ENCODE measurements at places on chromosomes 3 and 15.

- no peak for DNase-seq
Observed at GRCh38 chr3:101998256-101998926, 149.1 kb downstream of the NFKBIZ start.

GRCh38 chr15:100929641-100930042, 10.5 kb downstream of the LRRK1 start:
- DNase-seq, result no peak

DNA sequence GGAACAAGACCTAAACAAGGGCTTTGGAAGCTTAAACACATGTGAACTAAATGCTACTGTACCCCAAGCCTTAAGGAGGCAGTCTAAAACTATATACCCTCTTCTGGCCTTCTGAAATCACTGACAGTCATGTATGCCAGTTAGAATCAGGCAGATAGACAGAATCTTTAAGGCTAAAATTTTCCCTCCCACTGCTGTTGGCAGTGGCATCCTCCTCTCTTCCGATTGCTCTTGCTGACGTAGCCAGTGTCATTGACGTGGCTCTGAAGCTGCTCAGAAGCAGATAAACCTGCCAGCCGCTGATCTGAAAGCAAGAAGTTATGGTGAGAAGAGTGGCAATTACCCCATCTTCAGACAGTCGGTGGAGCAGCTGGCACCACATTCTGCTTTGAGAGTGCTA, 3.3 kb downstream of the RYR3 start:
- no peak for DNase-seq

DNA sequence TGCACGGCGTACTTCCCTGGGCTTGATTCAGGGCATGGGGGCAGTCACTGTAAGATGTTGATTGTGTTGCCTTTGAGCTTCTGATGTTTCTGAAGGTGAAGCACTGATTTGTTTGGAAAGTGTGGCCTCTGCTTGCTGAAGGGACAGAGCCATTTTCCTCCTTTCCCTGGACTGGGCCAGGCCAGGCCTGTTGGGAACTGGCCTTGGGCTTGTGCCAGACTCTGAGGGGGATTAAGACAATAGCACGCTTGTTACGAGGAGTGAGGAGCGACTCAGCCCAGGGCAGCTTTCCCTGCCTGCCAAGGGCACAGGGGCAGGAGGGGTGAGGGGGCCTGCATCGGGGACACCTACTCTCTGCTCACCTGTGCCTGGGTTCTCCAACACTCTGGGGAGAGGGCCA, 42.9 kb downstream of the LINGO1 start:
- DNase-seq, result no peak

DNA sequence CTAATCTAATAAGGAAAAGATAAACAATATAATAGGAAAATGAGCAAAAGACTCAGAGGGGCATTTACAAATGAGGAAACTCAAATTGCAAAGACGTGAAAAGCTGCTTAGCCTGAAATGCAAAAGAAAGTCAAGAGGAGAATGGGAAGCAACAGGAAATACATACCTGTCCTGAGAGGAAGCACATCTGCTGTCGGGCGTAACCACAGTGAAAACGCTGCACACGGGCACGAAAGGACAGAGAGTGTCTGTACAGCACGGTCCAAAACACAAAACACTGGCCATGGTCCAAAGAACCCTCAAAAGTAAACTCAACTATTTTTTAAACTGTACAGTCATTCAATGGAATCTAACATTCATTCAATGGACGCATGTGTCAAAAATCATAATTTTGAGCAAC, 100.6 kb downstream of the CHSY1 start:
- DNase-seq, result no peak

GRCh38 chr15:89326316-89326715, 8.3 kb downstream of the POLG start:
- no peak for DNase-seq

DNA sequence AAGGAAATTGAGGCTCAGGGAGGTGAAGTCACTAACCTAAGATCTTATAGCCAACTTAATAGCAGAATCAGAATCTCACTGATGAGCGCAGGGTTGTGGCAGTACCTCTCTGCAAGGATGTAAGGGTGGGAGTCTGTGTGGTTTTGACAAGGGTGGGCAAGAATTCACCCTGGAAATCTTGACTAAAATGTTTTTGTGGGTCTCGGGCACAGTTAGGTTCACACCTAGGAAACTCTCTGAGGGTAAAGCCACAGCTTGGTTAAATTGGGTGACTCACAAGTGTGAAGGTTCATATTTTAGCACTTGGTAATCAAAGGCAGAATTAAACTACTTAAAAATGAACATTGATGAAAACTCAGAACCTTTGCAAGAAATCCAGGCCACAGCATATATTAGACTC, 178.2 kb upstream of the EOMES start:
- DNase-seq, result no peak

DNA sequence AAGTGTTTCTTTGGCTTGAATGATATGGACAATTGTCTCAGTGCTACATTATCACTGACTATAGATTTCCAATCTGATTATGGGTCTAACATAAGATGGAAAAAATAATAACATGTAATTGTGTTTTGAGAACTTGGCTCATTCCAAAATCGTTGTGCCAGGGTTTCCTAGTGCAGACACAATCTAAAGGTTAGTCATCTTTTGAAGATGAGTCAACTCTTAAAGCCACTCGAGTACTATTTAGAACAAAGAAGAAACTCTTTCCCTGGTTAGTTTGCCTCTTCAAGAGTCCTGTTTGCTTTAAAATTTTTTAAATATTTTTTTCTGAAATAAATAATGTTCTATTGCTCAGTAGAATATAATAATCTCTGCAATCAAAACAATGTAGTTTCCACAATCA, 301.0 kb downstream of the CADM2 start:
- no peak for DNase-seq

- no peak for DNase-seq
Observed at GRCh38 chr3:24485511-24485910, 9.1 kb downstream of the THRB start.

DNA sequence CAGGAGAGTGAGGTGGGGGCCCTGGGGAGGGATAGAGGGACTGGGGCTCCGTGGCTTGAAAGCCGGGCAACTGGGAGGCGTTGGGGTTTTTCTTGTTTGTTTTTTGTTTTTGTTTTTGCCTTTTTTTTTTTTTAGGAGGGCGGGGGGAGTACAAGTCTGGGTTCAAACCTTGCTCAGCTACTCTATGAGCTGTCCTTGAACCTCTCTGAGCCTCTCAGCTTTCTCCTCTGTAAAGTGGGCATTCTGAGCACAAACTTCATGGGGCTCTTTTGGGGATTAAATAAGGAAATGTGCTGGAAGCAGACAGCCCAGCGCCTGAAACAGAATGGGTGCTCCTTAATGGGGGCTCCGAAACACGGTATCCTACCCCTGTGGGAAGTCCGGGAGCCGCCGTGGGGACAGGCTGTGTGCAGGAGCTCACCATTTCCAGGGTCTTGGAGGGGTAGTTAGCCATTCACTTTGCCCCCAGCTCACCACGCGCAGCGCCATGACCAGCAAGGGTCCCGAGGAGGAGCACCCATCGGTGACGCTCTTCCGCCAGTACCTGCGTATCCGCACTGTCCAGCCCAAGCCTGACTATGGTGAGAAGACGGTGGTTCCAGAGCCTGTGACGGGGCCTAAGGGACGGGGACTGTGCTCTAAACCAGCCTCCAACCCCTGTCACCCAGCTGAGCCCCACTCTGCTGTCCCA, 388 bp downstream of the ACY1 start:
- no peak for DNase-seq

DNA sequence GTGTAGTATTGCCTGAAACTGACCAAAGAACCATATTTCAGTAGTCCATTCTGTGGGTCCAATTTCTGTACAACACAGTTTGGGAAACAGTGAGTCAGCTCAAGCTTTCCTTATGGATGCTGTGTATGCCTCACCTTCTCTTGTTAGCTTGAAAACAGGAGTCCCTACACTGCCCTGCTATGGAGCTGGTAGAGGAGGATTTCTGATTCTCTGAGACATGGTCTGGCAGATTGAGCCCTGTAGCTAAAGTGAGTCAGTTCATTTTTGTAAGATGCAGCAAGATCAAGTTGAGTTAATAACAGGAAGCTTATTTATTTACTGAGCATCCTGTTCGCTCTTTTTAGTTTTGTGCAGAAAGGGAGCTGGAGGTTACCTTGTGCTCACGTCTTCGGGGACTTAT, 424.1 kb upstream of the RBMS3 start:
- no peak for DNase-seq

- DNase-seq, result no peak
Observed at GRCh38 chr3:16883057-16883722, 1.6 kb upstream of the PLCL2 start.

- no peak for DNase-seq
Observed at GRCh38 chr3:64188810-64189560, 36.3 kb downstream of the PRICKLE2 start.

- no peak for DNase-seq
Observed at GRCh38 chr15:90386221-90386620, 1.8 kb upstream of the IQGAP1 start.

GRCh38 chr3:23566499-23566898, 239.3 kb upstream of the UBE2E1 start:
- DNase-seq, result no peak

DNA sequence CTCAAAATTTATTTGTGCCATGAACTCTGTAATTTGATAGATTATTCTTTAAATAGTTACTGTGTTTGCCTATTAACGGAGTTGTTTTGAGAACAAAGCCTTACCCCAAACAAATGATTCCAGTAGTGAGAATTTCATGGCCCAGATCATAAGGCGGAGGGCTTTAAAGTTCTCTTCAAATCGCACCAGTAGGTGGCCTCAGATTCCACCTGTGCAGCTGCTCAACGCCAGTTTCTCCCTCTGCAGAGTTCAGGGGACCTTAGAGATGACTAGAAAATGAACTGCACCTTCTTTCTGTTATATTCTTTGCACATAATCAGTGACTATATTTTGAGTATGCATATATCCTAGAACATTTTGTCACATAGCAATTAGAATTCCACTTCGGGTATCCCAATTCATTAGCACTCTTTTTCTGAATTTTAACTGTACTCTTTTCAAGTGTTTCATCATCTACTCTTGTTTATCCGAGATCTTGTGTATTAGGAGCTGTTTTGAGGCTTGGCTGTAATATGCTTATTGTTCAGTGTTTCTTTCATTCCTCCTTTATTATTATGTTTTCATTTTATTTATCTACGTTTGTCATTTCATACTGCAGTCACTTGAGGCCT, 232.6 kb upstream of the CHRM5 start:
- no peak for DNase-seq

DNA sequence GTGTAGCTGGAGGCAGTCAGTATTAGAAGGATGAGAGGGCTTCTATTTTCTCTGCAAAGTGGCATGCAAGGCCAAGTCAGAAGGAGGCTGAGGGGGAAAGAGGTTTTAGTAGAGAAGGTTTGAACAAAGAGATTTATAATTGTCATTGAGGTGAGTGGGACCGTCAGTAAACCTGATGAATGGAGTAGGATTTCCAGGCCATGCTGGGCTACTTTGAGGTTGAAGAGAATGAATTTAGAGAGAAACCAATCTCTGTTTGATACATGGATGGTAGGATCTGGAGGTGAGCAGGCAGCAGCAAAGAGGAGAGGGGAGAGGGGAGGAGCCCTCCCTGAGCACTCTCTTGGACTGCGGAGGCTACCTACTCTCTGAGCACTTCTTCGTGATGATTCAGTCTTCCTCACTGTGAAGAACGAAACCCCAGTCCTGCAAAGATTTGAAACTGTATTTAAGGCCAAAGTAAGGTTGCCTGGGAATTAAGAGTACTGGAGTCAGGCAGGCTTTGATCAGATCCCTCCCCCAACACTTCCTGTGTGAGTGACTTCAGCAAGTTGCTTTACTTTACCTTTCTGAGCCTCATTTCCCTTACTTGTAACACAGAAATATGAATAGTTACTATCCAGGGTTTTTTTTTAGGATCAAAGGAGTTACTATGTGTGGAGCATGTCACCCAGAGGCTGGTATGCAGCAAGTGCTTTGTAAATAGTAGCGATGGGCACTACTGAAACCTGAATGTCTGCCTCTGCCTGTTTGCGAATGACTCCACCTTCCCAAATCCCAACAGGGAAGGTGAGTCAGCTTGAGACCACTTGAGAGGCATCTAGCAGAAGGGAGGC, 75.8 kb downstream of the RPL39L start:
- no peak for DNase-seq

GRCh38 chr3:43346978-43347749, 60.8 kb downstream of the SNRK start:
- DNase-seq, result no peak

Measured in activated CD4-positive, alpha-beta T cell treated with anti-CD3 and anti-CD28 coated beads, Interleukin-2, amount 50 U/mL, for 1 hour (primary cell).